Inflammatory macrophage treated with lipopolysaccharide for 4 hours (primary cell): ENCODE measurements at places on chromosomes 6 and 20.

GRCh38 chr6:8904754-8905153, 469.4 kb upstream of the SLC35B3 start:
- DNase-seq: no peak

GRCh38 chr6:150069706-150070105, 785 bp upstream of the ULBP3 start:
- DNase-seq: no peak

GRCh38 chr6:161204866-161205557, 68.8 kb downstream of the AGPAT4 start:
- DNase-seq: peak; percentile 4

- peak; percentile 84 for DNase-seq
Measured at GRCh38 chr20:19784511-19785172, 26.6 kb downstream of the RIN2 start.

DNA sequence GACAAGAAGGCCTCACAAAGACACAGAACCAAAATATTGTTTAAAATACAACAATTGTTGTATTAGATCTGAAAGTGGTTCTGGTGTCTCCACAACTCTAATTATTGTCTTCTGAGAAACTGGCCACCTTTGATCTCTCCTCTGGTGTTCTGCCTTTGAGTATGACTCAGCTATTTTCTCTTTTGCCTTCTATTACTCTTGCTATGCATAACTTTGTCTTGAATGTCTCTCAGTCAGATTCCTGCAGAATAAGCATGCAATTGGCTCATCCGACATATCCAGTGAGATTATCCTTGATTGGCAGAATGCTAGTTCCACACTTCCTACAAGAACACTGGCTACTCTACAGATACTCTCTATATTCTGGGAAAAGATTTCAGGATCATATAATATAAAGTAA, 14.3 kb upstream of the EPM2A start:
- peak; percentile 42 for DNase-seq

DNA sequence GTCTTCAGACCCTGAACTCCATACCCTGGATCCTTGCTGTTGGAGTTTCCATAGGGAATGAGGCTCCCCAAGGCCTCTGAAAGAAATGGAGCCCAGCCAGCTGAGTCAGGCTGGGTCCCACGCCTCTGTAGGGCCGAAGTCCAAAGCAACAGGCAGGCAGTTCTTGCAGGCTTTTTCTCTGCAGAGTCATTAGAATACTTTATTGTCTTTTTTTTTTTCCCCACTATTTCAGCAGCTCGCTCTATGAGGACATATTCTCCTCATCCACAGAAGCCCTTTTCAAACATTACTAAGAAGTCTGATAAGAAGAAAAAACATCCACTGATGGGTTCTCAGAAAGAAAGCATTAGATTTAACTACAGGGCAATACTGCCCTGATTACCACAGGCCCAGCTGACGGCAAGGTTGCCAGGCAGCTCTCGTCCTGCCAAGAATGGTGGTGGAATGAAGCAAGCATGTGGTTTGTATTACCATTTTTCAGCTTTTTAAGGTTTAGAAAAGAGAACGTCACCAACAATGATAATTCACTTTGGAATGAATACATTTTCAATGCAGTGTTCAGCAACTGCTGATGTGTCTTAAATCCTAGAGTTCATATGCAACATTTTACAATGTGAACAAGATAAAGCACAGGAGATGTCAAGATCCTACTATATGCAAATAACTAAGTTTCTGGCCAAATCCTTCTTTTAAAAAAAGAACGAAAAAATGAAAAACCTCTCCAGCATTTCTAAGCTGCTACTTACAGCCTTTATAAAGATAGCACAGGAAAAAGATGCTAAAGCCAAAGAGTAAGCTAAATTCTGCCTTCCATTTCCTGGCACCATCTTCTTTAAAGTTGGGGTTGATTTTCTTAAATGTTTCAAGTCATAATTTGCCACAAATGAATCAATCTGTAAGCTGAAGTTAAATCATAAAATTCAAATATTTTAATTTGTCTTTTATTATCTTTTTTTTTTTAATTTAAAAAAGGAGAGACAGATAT, 223.6 kb upstream of the CITED2 start:
- no peak for DNase-seq

DNA sequence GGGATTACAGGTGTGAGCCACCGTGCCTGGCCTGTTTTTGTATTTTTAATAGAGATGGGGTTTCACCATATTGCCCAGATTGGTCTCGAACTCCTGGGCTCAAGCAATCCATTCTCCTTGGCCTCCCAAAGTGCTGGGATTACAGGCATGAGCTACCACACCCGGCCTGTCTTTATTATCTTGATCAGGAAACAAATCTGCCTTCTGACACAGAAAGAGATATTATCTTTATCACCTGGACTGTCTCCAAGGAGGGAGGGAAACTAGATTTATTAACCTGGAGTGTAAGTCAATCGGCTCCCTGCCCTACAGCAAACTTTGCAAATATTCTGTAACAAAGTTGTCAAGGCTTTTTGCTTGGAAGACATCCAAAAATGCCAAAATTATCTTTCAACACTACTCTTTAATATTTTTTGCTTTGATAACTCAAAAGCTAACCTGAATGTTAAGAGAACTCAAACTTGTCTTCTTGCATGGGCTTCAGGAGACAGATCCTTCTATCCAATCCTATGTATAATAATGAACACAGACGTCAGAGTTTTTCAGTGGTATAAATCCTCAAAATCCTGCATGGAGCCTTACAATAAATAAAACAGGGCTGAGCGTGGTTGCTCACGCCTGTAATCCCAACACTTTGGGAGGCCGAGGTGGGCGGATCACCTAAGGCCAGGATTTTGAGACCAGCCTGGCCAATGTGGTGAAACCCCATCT, 85.0 kb upstream of the LOC128125822 start:
- DNase-seq: no peak

- no peak for DNase-seq
Measured at GRCh38 chr6:91486200-91486599, 899.3 kb upstream of the MAP3K7 start.

DNA sequence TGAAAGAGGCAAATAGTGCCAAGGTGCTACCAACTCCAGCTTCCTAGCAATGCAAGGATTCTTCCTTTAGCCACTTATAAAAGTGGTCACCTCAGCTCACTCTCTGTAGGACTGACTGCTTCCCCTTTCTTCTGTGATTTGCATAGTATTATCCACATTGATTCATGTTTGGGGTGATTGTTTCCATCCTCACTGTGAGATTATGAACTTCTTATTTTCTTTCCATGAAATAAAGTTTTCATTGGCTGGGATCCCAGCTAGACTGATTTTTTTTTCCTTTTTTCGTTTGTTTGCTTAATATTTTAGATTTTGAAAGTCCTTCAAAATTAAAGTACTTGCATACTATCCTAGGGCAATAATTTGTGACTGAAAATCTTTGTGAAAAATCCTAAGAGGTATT, 50.5 kb downstream of the EYA4 start:
- DNase-seq: no peak

- DNase-seq: peak; percentile 56
Measured at GRCh38 chr6:44837255-44837654, 449.7 kb downstream of the CDC5L start.

- no peak for DNase-seq
Measured at GRCh38 chr6:29626948-29627754, 5.8 kb downstream of the GABBR1 start.

- DNase-seq: no peak
Measured at GRCh38 chr6:37920667-37921066, 101.1 kb downstream of the ZFAND3 start.

- DNase-seq: no peak
Measured at GRCh38 chr6:170470734-170471133, 82.4 kb downstream of the PSMB1 start.

- no peak for DNase-seq
Measured at GRCh38 chr20:57695012-57695411, 14.8 kb downstream of the PMEPA1 start.

DNA sequence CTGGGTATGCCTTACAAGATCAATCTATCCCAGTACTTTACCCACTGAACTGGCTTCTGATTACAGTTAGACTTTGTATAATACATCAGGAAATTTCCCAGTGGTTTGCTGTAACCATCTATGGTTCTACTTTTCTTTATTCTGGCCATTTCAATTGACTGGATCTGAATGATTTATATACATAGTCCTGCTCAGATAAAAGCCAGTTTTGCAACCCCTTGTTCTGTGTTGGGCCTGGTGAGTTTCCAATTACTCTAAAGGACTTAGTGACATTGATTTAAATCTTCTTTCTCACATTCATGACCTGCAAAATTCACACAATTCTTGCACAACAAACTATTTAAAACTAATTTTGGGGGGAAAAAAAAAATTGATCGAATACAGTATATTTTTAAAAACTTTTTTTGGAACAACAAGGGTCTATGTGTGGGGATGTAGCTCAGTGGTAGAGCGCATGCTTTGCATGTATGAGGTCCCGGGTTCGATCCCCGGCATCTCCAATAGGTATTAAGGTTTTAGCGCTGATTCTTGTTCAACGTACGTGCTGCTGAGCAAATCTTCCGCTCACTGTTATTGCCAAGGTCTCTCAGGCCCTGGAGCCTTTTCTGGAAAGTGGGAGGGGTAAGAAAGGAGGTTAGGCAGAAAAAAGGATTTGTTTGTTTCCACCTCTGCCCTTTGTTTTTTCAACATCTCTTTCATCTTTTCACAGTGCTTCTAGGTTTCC, 117.5 kb downstream of the GPX5 start:
- no peak for DNase-seq

DNA sequence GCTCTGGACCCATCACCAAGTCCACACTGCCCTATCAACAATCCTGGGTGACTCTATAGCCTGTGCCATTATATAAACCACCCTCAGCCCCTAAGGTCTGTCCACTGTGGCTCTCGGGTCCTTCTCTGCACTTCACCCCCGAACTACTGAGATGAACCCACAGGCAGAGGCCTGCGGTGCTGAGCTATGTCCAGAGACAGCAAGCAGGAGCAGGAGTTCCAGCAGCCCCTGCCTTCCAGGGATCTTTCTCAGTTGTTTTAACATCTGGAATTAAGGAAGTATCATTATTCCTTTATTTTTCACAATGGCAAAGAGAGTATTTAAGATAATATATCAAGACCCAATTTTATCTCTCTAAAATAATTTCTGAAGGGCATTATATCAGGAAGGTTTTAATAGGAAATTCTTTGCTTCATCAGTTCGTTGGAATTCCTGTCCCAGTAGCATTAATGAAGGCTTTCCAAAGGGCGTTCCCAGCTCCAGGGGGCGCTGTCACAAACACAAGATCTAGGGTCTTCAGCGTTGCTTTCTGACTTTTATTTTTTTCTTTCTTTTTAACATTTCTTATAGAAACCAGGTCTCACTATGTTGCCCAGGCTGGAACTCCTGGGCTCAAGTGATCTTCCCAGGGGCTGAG, 27.3 kb downstream of the RRBP1 start:
- DNase-seq: no peak

- DNase-seq: no peak
Measured at GRCh38 chr20:13142143-13142542, 78.9 kb upstream of the ISM1 start.

GRCh38 chr6:50889935-50890334, 71.3 kb downstream of the TFAP2B start:
- DNase-seq: no peak

GRCh38 chr20:51811042-51811355, 8.7 kb upstream of the SALL4 start:
- DNase-seq: no peak

DNA sequence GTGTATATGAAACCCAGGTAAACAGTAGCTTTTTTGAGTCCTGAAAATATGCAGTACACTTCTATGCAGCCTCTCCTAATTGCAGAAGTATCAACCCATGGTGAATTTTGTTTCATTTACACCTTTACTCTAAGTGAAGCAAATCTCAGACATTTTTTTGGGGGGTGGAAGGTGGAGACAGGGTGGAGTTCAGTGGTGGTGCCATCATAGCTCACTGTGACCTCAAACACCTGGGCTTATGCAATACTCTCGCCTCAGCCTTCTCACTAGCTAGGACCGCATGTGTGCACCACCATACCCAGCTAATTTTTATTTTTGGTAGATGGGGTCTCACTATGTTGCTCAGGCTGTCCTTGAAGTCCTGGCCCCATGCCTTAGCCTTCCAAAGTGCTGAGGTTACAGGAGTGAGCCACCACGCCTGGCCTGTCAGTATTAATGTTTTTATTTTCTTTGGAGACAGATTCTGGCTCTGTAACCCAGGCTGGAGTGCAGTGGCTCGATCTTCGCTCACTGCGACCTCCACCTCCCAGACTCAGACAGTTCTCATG, 80.3 kb downstream of the JARID2 start:
- DNase-seq: no peak

GRCh38 chr6:107576852-107577251, 86.9 kb downstream of the SOBP start:
- no peak for DNase-seq

DNA sequence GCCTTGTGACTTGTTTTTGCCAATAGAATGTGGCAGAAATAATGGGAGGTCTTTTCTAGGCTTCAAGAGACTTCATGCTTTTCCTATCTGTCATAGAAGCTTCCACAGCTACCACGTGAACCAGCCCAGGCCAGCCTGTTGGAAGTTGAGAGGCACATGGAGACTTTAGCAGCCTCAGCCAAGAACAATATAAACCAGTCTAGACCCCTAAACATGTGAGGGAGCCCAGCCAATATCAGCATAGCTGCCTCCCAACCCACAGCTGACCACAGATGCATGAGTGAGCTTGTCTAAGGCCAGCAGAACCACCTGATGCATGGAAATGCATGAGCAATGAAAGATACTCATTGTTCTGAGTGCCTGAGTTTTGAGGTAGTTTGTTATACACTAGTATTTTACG, 540.7 kb upstream of the BTBD3 start:
- no peak for DNase-seq

DNA sequence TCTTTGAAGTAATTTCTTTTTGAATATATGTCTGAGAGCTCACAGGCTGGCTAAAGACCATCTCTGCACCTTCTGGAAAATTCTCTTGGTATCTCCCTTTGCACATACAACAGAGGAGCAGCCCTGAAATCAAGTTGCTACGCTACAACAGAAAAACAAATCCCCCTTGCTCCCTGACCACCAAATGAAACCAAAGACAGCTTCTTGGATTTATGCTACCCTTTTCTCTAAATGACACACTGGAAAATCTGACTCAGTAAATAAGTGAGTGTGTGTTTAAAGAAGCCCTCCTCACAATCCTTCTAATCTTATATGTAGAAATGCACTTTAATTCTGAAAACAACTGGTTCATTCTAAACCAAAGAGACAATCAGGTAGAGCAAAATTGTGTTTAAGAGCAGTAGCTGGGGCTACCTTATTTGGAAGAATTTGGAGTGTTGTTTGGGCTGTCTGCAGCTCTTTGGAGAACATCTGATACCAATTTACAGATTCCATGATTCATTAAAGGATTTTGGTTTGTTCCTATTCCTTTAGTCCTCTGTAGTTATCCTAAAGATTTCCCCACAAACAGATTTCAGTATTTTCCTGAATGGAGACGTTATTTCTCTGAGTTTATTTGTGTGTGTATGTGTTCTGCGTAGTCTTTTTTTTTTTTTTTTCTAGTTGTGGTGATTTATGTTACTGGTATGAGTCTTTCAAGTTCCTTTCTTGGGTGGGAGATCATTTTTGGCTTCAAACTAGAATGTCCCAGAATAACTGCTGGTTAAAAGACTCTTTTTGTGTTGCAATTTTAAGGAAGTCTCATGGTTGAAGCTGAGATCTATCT, 36.4 kb upstream of the UTRN start:
- DNase-seq: peak; percentile 14
